HepG2 (cell line): ENCODE measurements at places on chromosomes 3 and 15.

DNA sequence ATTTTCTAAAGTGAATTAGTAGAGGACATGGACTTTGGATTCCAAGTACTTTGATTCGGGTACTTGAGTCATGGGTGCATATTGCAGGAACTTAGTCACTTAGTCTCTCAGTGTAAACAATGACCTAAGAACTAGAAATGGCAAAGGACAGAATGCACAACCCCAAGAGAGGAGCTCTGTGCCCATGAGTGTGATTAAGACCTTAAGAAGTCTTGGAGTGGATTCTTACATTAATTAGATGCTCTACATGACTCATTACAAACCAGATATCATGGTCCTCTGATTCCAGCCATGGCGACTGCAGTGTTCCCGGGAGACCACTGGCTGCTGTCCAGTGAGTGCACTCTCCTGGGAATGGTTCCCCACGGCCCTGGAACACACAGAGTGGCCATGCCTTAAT, 251.5 kb downstream of the GABRG3 start:
- DNase-seq: no peak

DNA sequence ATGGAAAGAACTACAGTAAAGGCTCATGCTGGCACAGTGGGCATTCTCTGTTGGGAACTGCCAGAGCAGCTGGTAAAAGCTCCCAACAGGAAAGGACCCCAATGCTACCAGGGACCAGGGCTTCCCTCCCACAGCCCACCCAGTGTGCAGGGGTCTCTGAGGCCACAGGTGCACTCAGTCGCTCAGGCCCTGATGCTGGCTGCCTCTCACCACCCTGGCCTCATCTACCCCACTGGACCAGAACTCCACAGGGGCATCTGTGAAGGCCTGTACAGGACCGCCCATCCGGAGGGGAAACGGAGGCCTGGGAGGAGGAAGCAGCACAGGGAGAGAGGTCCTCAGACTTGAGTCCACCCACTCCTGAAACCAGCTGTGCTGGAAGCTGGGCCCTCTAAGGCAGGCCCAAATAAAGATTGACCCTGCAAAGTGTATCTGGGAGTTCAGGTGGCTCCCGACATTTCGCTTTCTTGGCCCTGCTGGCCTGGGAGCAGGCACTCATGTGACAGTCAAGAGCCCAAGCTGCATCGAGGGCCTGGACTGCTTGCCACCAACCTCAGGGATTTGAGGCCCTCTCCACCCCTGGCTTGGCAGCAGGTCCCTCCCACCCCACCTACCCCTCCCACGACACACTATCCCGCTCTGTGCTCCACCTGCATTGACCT, 12.7 kb downstream of the KLF15 start:
- DNase-seq: no peak

GRCh38 chr3:16844791-16845190, 40.0 kb upstream of the PLCL2 start:
- DNase-seq: no peak

- no peak for DNase-seq
Observed at GRCh38 chr3:61666615-61667330, 105.4 kb downstream of the PTPRG start.

GRCh38 chr3:99865321-99865720, 47.7 kb downstream of the CMSS1 start:
- DNase-seq: no peak

DNA sequence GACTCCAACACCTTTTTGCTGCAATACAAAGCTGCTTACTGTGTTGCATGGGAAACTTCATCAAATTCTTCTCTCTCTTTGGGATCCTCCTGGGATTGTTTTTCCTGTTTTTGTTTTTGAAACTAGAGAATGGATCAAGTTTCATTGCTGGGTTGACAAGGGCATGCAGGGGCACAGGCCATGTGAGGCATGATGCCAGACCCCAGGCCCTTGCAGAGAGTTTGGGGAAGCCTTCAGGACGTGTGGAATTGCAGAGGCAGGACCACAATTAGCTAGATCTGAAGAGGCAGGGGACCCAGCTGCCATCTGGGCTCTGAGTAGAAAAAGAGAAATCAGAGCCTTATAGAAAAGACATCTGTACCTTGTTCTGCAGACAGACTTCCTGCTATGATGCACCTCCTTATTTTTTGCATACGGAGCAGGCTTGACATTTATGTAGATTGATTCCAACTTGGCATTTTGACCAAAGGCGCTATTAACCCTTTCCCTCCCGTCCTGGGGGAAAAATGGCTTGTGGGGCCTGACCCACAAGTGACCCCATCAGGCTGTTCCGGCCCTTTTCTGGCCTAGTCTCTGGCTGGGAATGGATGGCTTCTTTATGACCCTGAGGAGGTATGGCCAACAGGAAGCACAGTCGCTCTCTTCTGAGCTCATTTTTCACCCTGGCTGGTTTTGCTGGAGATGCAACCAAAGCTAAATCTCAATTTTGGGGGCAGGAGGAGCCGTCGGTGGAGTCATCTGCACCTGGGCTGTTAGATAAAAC, 44.3 kb upstream of the CHRNB4 start:
- no peak for DNase-seq

DNA sequence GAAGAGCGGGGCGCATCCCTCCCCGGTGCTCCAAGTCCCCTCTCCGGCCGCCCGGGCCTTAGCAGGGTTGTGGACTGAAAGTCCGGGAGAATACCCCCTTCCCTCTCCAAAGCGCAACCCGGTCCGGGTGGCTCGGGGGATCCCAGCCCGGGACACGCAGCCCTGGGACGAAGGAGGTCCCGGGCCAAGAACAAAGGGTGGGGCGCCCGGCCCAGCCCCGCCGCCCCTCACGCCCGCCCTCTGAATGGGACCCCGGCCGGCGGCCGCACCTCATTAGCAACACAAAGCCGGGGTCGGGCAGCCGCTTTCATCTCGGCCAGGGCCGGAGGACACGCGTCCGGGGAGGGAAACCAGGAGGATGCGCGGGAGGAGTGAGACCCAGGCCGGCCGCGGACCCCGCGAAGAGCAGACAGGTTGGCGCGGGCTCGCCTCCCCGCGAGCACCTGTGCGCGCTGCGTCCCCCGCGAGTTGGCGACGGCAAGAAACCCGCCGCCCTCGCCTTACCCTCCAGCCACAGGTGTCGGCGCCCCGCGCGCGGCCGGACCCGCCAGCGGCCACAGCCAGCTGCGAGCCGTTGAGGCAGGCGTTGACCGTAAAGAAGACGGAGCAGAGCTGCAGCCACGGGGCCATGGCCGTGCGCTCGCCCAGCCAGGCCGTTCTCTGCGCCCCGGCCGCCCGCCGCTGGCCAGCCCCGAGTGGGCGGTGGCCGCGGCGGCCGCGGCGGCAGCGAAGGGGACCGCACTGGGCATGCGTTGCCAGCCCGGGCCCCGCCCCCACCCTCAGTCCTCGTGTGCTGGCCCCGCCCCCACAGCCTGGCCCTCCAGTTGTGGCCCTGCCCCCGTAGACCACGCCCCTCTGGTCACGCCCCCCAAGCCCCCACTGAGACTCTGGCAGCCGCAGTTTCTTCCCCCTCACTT, at the start of gene IL17RD:
IL17RD (minus strand) TSS at position 697 of the 917 bp plus-strand sequence; CDS start at position 630, 67 bp downstream.
- peak; percentile 37 for DNase-seq

GRCh38 chr3:46187341-46187700, 20.8 kb downstream of the CCR1 start:
- no peak for DNase-seq

DNA sequence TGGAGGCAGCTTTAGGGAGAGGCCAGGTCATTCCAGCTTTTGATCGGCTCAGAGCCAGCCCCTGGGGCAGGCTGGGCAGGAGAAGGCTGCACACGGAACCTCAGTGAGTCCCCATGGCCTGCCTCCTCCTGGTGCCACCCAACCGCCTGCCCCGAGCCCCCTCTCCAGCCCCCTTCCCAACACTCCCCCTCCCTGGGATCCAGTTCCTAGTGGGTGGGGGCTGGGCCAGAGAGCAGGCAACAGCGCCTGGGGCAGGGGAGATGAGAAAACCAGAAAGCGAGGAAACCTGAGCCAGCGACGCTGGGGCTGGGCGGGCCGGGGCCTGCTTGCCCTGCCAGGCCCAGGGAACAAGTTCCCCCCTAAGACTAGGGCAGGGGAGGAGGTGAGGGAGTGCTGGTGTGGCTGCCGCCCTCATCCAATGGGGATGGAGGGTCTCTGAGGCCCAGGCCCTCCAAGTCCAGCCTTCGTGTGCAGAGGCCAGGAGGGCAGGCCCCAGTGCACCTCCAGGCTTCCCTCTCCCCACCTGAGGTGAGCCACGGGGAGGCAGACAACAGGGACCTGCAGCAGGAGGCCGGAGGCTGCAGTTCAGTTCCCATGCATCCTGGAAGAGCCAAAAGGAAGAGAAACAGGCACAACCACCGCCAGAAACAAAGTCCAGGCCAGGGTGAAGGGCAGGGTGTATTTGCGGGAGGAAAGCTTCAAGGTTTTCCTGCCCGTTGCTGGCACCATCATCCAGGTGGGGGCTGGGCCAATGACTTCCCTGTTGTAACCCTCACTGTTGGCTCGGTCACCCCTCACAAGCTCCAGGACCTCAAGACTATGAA, 4.0 kb upstream of the SEMA3F start:
- DNase-seq: no peak

DNA sequence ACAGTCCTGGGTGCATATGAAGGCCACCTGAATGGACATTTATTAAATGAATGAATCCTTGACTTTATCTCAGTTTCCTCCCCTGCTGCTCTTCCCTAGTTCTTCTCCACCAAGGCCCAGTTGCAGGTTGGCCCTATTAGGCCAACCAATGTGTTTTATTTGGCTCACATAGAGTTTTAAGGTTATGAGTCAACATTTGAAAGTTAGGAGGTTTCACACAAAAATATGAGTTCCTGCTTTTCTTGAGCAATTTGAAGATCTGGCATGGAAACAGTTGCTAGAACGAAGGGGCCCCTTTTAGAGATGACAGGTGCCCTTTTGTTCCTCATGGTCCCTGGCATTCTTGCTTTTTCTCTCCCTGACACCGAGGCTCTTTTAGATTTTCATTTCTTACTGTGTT, 83.0 kb upstream of the PDZRN3 start:
- no peak for DNase-seq

DNA sequence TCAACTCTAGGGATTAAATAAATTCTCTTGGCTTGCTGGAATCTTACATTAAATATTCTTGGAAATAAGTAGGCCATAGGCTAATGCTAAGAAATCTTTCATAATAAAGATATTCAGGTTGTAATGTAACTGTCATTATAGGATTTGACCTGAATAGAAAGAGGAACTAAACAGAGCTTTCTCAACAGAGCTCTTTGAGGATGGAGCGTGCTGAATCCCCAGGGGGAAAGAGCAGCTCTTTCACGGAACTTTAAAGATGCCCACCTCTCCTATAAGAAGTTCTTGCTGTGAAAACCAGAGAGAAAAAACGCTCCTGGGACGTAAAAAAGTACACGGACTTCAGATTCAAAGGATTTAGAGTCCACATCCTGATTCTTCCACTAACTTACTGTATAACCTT, 77.9 kb downstream of the NTRK3 start:
- DNase-seq: no peak

DNA sequence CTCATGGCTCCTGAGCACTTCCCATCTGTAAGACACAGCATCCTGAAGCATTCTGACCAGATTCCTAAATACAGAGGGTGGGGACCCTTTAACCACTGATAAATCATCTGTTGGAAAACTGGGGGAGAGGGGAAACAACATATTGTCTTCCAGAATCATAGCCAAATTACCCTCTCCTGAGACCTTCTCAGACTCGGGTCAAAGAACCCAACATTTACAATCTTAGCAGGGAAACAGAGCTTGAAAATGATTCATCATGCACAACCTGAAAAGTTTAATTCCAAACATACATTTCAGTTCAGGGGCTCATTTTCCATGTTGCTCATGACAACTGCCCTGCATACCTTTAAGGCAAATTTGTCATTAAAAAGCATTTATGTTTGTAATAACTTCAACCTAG, 48.5 kb upstream of the TSPAN3 start:
- no peak for DNase-seq

DNA sequence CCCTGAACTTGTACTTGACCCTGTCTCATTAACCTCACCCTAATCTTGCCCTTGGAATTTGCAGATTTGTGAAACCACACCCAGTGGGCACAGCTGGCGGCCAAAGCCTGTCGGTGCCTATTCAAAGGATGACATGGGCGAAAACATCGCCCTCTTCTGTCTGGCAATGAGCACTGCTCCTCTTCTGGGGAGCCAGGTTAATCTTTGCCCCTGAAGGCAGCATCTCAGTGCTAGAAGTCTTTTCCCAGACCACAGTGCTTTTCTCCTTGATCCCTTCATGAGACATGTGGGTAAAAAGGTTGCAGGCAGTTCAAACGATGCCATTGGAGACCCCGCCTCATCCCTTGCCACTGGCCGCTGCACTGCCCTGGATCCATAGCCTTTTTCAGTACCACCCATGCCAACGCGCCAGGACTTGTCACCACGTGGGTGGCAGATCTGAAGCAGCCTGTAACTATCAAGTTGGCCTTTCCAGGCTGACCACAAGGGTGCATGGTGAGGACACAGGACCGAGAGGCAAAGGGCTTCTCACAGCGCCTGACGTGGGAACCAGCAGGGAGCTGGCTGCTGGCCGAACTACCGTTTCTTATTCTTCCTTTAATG, 6.5 kb upstream of the DNASE1L3 start:
- DNase-seq: peak; percentile 84

DNA sequence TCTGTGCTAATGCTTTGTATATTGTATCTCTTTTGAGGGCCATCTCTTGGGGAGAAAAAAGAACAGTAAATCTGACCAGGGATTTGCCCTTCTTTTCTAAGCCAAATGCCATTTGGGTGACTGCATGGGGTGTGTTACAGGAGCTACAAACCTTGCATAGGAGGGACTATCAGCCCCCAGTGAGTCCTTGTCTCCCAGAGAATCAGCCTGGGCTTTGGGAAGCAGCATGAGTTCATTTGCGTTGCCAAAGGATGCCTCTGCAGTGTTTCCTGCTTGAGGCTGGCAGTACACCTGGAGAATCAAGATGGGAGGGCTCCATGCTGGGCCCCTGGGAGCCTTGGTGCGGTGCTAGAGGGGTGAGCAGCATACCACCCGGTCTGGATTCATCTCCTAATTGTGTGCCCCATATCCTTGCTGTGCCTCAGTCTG, 49.6 kb upstream of the POLG start:
- DNase-seq: no peak

DNA sequence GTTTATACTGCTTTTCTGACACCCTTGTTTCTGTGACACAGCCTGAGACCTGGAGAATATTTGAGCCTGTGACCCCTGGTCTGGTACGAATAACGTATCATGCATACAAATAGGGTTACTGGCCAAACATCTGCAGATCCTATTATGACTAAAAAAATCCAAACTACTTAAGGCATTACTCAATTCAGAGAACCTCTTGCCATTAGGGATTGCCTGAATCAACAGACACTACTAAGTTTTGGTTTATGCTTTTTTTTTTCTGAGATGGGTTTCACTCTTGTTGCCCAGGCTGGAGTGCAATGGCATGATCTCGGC, 35.4 kb downstream of the OSBPL10 start:
- DNase-seq: no peak

- no peak for DNase-seq
Observed at GRCh38 chr3:190116551-190117067, 4.1 kb downstream of the P3H2 start.
